ENCODE measurements at places on chromosomes 7 and 10.
A peak's percentile ranks its signal among the peaks of the same experiment; 100 is the strongest.

DNA sequence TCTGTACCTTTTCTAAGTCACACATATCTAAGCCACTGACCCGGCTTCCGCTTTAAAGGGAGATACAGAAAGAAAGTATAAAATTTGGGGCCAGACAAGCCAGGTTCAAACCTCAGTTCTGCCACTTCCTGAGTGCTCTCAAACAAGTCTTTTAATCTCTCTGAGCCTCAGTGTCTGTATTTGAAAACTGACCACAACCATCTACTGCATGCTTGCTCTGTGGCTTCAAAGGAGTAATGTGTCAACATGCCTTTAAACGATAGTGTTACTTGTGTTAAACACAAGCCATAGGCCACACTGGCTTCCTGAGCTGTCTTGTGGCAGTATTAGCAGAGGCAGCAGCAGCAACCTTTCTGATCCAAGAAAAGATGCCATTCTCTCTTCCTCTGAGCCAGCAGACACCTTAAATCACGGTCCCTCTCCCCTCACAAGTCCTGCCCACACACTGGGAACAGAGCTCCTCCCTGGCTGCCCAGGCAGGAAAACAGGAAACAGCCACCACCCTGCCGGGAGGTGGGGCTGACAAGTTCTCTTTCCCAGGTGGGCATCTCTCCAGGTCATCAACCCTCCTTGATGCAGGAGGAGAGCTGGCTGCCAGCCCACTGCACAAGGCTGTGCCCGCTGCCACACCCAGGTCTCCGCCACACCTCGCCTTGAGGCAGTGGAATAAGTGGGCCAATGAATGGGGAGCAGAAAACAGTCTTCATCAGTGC lies 10.7 kb downstream of the HIP1 start:
- DNase-seq: no peak

DNA sequence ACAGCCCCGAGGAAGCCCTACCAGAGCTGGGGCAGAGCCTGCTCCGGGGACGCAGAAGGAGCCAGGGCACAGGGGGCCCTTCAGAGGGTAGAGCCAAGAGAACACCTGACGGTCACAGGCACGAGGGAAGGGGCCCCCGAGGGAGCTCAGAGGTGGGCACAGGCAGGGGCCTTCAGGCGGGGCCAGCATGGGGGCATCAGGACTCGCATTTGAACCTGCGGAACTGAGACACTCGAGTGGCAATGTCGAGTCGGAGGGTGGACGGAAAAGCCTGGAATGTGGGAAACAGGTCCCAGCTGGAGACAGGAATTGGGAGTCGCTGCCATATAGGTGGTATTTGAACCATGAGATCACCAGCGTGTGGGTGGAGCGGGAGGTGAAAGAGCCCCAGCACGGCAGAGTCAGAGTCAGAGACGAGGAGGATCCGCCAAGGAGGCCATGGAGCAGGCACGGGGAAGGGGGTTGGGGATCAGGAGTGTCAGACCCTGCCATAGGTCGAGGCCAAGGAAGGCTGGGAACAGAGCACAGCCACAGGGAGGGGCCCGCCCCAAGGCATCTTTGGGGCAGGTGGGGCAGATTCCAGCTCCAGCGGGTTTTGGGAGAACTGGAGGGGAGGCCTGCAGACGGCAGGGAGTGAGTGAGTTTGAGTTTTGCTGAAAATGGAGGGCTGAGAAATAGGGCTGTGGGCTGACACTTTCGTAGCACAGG lies 13.8 kb downstream of the STK32C start:
- DNase-seq: no peak

DNA sequence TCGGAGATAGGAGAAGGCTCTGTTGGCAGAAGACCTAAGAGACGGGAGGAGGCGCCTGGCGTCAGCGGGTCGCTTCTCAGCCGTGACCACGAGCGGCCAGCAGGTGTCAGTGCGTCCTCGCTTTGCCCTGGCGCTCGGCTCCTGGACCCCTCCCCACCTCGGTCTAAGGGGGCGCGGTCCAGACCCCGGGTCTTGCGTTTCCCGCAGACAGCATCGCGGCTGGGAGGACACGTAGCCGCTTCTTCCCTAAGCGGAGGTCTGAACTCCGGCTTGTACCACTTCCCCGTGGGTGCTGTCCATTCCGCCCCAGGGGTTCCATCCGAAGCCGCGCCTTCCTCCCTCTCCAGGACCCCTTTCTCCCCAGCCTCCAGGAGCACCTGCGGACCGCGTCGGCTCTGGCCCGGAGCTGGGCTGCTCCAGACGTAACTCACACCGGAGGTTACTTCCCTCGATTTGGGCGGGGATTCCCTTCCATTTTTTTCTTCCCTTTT lies 593 bp upstream of the ADRA2A start:
- DNase-seq: no peak

DNA sequence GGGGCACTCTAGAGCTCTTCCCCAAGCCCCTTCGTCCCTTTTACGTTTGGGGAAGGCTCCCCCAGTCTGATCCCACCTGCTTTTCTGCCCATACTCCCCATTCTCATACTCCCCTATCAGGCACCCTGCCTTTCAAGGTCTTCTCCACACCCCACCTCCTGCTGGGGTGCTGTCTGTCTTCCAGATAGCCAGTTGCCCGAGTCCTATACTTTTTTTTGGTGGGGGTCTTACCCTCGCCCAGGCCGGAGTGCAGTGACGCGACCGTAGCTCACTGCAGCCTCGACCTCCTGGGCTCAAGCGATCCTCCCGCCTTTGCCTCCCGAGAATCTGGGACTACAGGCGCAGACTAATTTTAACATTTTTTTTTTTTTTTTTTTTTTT lies 775 bp upstream of the ABHD11 start:
- DNase-seq: no peak

GRCh38 chr10:53088961-53089360 lies 316.4 kb upstream of the MBL2 start:
- DNase-seq: no peak

- peak; percentile 90 for DNase-seq
These were observed 128.0 kb downstream of the ZMIZ1 start for GRCh38 chr10:79196470-79197461.

DNA sequence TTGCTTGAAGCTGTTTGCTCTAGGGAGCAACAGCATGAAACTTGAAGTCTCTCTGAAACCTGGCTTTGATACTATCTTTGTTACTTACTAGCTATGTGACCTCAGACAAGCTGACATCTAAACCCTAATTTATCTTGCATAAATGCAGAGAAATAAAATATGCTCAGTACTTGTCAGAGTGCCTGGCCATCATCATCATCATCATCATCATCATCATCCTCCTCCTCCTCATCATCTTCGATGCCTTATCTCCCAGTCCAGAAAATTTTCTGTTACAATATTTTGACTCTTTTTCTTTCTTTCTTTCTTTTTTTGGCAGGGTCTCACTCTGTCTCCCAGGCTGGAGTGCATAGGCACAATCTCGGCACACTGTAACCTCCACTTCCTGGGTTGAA lies 34.8 kb upstream of the TAX1BP1 start:
- DNase-seq: no peak

DNA sequence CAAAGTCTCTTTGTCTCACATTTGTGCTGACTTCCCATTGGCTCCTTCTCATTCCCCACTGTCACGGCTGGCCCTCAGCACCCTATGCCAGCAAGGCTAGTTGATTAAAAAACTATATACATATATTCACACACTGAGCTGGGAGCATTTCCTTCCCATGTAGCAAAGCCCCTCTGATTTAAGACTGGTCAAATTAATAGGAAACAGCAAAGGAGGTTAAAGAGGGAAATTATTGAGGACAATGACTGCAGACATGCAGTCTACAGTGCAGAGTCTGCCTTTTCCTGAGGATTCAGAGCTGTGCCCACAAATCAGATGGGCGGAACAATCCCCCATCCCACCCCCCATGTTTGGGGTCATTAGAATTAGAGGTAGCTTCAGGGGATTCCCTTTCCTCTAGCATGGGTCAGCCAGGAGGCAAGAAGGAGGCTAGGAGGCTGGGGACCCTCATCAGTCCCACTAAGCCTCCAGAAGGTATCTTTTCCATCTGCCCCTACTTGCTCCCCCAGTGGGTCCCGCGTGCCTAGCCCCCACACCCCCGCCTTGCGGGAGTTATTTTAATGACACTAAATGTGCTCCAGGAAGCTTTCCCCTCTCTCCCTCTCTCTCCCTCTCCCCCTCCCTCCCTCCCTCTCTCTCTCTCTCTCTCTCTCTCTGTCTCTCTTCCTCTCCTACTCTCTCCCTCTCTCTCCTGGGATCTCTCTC lies 9.8 kb upstream of the DLX6 start:
- no peak for DNase-seq

DNA sequence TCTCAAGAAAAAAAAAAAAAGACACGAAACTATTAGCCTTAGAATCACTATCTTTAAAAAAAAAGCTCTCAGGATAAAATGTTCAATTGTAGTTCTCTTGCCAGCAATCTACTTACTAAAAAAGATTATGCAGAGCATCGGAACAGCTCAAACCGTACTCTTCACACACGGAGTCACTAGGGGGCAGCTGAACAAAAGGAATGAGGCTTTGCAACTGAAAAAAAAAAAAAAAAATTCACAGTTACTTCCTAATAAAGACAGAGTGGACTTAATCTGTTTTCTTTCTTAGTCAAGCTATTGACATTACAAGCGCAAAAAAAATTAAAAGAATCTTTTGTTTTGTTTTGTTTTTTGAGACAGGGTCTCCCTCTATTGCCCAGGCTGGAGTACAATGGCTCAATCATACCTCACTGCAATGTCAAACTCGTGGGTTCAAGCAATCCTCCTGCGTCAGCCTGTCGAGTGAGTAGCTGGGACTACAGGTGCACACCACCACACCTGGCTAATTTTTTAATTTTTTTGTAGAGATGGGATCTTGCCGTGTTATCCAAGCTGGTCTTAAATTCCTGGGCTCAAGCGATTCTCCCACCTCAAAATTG lies 11.5 kb downstream of the PMS2 start:
- DNase-seq: peak; percentile 86

DNA sequence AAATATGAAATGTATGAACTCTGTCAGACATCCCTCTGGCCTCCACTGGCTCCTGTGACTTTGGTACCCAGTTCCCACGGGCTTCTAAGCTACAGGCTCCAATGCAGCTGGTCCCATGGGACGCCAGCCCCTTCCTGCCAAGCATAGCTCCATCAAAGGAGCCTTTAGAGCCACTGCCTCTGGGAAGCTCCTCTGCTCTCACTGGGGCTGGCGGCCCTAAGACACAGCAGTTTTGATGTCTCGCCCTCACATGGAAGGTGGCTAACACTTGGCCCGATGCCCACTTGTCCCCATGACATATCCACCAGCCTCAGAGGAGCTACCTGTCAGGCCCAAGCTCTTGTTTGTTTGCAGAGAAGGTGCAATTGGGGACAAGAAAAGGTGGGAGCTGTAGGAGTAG lies 453.7 kb upstream of the LRRN3 start:
- no peak for DNase-seq

DNA sequence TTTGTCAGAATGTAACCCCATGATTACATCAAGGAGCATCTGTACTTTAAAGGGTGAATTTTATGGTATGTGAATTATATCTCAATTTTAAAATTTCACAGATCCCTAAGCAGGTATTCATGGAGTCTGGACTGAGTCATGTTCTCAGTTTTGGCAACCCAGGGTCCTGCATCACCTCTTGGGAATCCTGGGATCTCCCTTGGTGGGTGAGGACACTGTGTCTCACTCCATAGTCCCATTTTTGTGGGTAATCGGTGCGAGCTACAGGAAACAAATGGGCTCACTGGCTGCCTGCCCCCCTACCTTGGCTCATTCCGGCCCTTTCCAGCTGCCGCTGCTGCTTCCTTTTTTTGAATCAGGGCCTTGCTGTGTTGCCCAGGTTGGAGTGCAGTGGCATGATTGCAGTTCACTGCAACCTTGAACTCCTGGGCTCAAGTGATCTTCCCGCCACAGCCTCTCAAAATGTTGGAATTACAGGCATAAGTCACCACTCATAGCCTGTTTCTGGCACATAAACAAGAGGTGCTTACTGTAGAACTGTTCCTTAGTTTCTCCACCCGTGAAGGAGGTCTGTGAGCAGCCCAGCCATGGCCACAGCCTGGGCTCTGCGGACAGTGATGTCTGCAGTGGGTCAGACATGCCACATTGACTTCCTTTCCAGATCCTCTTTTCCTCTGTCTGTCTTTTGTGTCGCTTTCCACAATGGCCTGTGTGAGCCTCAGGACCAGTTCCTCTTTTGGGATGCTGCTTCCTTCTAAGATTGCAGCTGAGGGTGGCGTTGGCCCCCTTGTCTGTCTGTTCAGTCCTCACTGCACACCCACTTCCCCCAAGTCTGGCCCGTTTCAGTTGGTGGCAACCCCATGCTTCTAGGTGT lies 14.5 kb downstream of the PALD1 start:
- DNase-seq: peak; percentile 89

DNA sequence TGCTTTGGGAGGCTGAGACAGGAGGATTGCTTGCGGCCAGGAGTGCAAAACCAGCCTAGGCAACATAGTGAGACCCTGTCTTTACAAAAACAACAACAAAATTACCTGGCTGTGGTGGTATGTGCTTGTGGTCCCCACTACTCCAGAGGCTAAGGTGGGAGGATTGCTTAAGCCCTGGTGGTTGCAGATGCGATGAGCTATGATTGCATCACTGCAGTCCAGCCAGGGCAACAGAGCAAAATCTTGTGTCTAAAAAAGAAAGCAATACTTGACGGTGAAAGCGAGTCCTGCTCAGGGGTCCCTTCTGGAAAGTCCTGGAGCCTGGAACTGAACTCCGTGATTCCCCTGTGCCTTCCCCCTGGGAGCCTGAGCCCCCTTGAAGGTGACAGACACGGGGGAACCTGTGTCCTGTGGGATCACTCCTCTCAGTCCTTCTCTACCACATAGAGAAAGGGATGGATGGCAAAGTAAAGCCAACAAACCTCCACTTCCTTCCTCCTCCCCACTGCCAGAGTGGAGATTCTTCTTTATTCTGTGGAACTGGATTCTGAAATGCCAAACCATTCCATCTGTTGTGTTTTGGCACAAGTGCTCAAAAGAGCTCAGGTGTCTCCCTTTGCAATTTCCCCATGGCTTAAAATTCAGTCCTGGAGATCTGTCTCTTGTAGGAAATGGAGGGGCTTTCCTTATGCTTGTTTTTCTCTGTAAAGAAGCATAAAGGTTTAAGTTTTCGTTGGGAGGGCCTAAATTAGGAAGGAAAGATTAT lies 50.6 kb downstream of the KIAA1217 start:
- no peak for DNase-seq

- no peak for DNase-seq
These were observed 29.8 kb downstream of the ADAP1 start for GRCh38 chr7:924541-925231.

- DNase-seq: no peak
These were observed 168.5 kb downstream of the PPP1R17 start for GRCh38 chr7:31855530-31855929.
